Stimulated activated CD8-positive, alpha-beta memory T cell treated with anti-CD3 and anti-CD28 coated beads, Interleukin-7, amount 100 ng/mL, for 48 hours (primary cell): ENCODE measurements at places on chromosomes 7 and 10.

- no peak for DNase-seq
Measured at GRCh38 chr7:21330462-21331178, 97.3 kb upstream of the SP4 start.

- no peak for DNase-seq
Measured at GRCh38 chr10:101116754-101117153, 14.3 kb upstream of the TLX1 start.

GRCh38 chr10:69464801-69465401 lies 13.6 kb downstream of the TSPAN15 start:
- DNase-seq: no peak

DNA sequence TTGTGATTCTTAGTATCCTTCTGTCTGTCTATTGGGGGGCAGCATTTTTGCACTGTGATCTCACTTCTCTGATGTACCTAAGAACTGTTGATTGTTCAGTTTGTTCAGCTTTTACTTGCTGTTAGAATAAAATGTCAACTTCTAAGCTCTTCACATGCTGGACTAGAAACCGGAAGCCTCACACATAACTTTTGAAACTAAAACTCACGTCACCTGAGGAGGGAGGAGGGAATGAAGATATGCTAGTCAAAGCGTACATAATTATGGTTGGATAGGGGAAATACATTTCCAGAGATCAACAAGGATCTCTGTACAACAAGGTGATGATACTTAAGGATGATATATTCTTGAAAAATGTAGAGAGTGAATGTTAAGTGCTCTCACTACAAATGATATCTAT lies 609.7 kb downstream of the INHBA start:
- no peak for DNase-seq

DNA sequence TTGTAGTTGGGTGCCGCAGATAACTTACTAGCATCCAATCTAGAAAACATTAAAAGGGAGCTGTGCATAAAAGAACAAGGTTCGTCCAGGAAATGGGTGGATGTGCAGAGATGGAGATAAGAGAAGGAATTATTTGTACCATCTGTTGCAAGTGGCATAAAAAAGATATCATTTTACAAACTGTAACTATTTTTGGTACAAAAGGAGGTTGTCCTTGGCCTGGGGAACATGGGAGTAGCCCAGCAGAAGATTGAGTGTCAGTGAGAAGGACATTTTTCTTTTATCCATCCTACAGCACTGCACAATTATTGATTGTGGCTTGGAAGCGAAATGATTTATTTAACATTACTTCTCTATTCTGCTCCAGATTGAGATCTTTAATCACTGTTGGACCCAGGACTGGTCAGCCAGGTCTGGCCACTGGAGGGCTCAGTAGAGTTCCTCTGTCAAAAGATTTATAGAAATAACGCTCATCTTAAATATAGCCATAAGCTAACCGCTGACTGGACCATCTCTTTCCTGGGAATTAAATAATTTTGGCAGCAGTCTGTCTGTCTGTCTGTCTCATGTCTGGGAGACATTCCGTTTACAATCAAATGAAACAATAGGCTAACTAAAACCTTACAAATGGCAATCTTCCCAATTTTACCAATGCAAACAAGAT lies 254.1 kb downstream of the KIAA1217 start:
- no peak for DNase-seq

GRCh38 chr7:17936321-17936720 lies 4.0 kb downstream of the SNX13 start:
- no peak for DNase-seq
